ENCODE measurements at places on chromosomes 2 and 18. TPM values are rescaled to one million over a fixed set of nuclear protein-coding genes. Genes with fewer than 3 reads are reported as not detected.

Gene RPL37A
- polyA plus RNA-seq: 6,118 TPM

Gene UGT1A5
- not detected for polyA plus RNA-seq

Gene FBXO36
- polyA plus RNA-seq: 1.3 TPM

Gene CD226
- polyA plus RNA-seq: 0.15 TPM

GRCh38 chr2:215692387-215693079 lies 256.7 kb upstream of the FN1 start:
- no peak overlapping the region for H3K4me3 ChIP-seq
- peak overlapping the region; percentile 99 for H3K27ac ChIP-seq
- H3K36me3 ChIP-seq: no peaks in the 10 kb centered on the region
- no peaks in the 10 kb centered on the region for H3K27me3 ChIP-seq
- H3K4me1 ChIP-seq: peaks cover 4% of the 10 kb centered on the region

- no peak for DNase-seq
- H3K4me1 ChIP-seq: no peaks in the 10 kb centered on the region
- H3K27ac ChIP-seq: no peak overlapping the region
- no peaks in the 10 kb centered on the region for H3K27me3 ChIP-seq
Measured at GRCh38 chr18:1648712-1649111, 744.0 kb downstream of the ADCYAP1 start.
